Hepatocyte (in vitro differentiated cells): ENCODE measurements at places on chromosomes 6 and 20. TPM values are rescaled to one million over a fixed set of nuclear protein-coding genes. Genes with fewer than 3 reads are reported as not detected.

HLA-DRB1 gene
- total RNA-seq: 59.1 and 60.6 TPM in 2 replicates

BHLHE23 gene
- not detected in 2 replicates for total RNA-seq

- no peaks in the 10 kb centered on the region for H3K36me3 ChIP-seq
- no peak for DNase-seq
- no peak overlapping the region for H3K4me3 ChIP-seq
Observed at GRCh38 chr6:35473075-35473849, 5.1 kb downstream of the RPL10A start.

DNA sequence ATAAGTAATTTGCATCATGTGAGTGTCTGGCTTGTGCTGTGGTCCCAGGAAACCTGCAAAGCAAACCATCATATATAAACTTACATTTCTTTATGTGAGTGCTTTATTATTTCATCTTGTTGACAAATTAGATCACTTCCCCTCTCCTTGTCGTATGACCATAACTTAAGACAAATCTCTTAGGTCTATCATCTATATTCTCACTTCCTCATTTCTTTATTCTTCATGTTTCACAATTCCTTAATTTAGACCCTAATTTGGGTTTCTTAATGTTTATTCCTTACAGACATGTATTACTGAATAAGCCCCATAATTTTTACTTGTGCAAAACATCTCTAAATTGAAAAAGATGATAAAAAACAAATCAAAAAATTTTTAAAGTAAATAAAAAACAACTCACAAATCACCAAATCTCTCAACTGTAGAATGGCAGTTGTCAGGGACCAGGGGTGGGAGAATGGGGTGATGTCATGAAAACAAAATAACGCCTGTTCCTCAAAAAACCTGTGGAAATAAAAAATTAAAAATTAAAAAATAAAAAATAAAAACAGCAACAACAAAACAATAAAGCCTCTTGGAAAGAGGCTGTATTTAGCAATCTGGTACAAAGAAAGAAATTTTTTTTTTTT is 49.5 kb upstream of the FBXO30 start:
- H3K4me1 ChIP-seq: no peaks in the 10 kb centered on the region
- H3K36me3 ChIP-seq: no peaks in the 10 kb centered on the region
- DNase-seq: no peak
- H3K27me3 ChIP-seq: no peaks in the 10 kb centered on the region
- H3K27ac ChIP-seq: no peak overlapping the region
- H3K4me3 ChIP-seq: no peak overlapping the region
